Frontal cortex (tissue), 4 donors: ENCODE measurements at places on chromosomes 2 and 18.

GRCh38 chr2:85708641-85709040, 14.5 kb downstream of the GNLY start:
- no peak for DNase-seq

GRCh38 chr2:108396845-108397244, 19.1 kb downstream of the SULT1C4 start:
- no peak for DNase-seq

GRCh38 chr2:86364894-86365293, 27.5 kb upstream of the REEP1 start:
- DNase-seq: no peak

GRCh38 chr2:197604117-197604860, 71.1 kb downstream of the RFTN2 start:
- no peak for DNase-seq

DNA sequence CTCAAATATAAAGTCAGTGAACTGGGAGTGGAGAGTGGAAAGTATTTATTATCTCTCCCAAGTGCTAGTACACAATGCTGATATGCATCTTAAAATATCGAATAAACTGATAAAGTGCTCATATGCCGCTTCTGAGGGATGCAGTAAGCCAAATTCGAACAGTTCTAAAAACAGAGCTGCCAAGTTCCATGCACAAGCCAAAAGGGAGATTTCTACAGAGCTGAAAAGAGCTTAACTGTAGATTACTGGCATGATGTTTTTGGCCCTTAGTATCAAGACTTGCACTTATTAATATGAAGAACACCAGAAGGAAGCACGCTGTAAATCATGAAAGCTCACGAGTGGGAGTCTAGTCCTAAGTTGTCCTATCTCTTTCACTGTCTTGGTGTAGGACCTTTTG, 7.9 kb downstream of the TMEFF2 start:
- DNase-seq: no peak

DNA sequence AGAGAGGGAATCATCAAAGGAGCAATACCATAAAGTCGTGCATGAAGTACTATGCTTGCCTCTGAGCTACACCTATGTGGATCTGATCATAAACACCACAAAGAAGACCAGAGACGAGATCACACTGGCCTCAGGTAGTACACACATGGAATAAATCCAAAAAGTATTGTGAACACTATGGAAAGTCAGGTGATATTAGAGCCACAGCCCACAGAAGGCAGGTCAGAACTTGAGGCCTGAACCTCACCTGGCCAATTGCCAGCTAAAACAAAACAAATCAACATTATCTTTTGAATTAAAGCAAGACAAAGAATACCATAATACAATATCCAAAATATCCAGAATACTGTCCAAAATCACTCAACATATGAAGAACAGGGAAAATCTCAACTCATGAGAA, 371.1 kb downstream of the NCKAP5 start:
- DNase-seq: no peak

DNA sequence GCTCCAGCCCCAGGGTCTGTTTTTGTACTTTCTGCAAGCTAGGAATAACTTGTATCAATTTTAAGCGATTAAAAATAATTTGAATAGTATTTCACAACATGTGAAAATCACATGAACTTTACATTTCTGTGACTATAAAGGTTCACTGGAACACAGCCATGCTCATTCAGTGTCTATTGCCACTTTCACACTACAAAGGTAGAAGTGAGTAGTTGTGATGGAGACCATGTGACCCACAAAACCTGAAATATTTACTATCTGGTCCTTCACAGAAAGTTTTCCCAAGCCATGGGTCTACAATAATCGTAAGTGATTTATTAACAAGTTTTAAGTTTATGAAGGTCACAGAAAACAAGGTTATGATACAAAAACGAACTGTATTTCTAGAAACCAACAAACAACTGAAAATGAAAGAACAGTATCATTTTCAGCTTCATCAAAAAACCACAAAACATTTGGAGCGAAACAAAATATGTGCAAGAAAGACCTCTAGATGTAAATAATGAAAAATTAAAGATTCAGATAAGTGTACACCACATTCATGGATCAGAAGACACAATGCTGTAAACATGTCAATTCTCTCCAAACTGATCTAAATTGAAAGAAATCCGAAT, 68.9 kb upstream of the DNER start:
- no peak for DNase-seq

DNA sequence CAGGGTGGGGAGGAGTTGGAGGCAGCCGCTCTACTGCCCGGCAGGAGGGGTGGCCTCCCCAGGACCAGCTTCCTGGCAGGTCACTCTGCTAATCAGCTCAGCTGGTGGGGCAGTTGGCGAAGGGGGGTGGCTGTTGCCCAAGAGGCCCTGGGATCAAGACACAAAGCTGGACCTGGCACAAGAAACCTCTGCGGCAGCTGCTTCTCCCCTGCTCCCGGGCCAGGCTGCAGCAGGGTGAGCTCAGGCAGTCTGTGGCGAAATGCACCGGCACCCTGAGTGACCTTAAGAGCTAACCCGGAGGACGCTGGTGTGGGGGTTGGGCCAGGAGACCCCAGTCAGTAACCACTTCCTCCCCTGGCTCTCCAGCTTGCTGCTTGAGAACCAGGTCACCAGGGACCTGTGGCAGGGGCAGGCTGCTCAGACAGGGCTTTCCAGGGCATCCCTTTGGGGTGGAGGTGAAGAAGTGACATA, 31.1 kb downstream of the TOGARAM2 start:
- DNase-seq: no peak

GRCh38 chr18:10660179-10660884, 134.5 kb downstream of the NAPG start:
- no peak for DNase-seq

DNA sequence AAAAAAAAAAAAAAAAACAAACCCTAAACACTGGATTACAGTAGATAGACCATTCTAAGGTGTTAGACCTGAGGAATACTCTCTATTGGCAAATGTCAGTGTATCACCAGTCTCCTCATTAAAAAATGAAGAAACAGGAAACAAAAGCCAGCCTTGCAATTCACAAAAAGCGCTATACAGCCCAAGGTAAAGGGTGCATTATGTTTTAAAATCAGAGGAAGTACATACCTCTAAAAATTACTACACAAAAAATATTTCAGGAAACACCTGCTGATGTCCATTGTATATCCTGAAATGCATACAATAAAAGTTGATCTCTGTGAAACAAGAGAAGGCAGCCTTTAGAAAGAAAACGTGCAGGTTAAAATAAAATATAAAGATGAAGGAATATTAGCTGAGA, 54.9 kb upstream of the TSPYL6 start:
- no peak for DNase-seq

DNA sequence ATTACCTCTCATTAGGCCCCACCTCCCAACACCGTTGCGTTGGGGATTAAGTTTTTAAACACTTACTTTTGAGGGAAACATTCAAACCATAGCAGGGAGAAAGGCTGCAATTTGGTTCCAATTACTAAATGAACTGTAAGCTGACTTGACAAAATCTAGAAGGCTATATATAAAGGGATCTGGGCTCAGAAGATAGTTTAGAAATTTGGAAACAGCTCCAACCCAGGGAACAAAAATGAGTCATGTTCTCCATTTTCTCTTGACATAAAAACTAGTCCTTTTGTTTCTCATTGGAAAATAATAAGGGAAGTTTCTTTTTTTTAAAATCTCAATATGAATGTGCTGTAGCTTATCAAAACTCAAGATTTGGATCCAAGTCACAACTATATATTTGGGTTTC, 17.5 kb downstream of the MOGAT1 start:
- no peak for DNase-seq

DNA sequence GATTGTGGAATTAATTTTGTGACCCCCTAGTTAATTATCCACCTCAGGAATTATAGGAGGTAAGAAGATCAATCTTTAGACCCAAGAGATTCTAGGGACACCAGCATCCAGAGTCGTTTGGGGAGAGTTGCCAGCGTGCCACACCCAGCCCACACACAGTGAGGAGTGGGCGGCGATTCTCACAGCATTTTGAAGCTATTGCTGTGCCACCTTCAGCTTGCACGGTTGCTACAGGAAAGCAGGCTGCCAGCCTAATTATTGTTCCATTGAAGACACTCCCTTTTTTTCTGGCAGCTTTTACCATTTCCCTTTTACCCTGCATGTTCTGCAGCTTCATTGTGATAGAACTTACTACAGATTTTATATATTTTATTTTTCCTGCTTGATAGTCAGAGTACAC, 13.1 kb upstream of the MYL12A start:
- DNase-seq: no peak
